Effector memory CD8-positive, alpha-beta T cell (primary cell): ENCODE measurements at places on chromosomes 1 and 21.

DNA sequence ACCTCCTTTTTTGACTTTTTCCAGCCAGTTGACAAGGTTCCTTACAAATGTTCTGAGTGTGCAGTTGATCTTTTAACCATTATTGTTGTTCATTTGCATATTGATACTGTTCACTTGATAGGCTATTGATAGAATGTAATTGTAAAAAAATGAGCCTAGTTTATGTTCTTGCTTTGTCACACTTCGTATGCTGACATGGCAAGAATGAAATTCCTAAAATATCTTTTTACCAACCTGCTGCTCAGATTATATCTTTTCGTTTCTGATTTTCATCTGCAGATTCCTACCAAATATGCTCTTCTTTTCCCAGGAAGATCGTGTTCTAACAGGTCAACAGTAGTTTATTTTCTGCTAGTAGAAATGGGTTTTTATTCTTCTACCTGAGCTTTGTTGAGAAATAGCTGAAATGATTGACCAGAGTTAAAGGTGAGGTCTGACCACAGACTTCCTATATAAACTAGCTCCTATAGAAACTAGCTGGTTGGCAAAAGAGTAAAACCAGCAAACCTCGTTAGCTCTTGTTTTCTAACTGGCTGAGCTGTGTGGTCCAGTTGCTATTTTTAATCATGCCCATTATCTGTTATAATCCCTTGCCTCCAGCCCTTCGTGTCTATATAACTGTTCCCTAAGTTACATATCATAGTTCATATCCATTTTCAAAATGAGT lies 174.8 kb downstream of the HS2ST1 start:
- DNase-seq: no peak

- DNase-seq: no peak
These were observed 82.3 kb downstream of the CYYR1 start for GRCh38 chr21:26490771-26491170.

GRCh38 chr1:65813956-65814355 lies 21.3 kb downstream of the PDE4B start:
- DNase-seq: no peak

GRCh38 chr1:178465011-178465410 lies 31.8 kb downstream of the CLEC20A start:
- DNase-seq: no peak

DNA sequence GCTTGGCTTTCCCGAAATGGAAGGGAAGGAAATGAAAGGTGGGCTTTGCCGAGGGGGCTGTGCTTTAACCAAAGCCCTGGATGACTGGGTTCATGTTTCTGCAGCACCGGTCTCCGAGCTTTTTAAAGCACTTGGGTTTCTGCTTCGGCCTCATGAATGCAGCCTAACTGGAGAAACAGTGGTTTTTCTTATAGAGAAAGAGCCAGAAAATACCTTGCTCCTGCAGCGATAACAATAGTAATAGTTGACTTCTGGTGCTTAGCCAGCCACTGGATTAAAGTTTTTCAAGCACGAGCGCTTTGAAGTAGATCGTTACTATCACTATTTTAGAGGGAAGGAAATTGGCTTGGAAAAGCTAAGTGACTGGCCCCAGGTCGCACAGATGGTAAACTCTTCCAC lies 500 bp upstream of the DOCK7 start:
- DNase-seq: no peak
